Upper lobe of left lung (tissue), 6 donors: ENCODE measurements at places on chromosomes 2 and 18. TPM values are rescaled to one million over a fixed set of nuclear protein-coding genes. Genes with fewer than 3 reads are reported as not detected.

DNA sequence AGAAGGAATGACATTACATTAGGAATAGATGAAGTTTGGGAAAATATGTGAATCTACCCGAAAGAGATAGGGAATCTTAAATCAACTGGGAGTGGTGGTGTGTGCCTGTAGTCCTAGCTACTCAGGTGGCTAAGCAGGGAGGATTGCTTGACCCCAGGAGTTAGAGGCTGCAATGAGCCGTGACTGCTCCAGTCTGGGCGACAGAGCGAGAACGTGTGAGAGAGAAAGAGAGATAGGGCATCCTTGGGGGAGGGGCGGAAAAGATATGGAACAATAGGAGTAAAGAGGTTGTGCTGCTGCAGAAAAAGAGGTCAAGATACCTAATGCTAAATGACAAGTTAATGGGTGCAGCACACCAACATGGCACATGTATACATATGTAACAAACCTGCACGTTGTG is 47.1 kb upstream of the ADAM23 start:
- H3K36me3 ChIP-seq = no peaks in the 10 kb centered on the region
- no peak for DNase-seq
- H3K27me3 ChIP-seq = no peaks in the 10 kb centered on the region
- H3K27ac ChIP-seq = no peak overlapping the region
- no peaks in the 10 kb centered on the region for H3K4me1 ChIP-seq

GRCh38 chr2:31728406-31729064 is 147.8 kb upstream of the SRD5A2 start:
- no peak overlapping the region for H3K27ac ChIP-seq
- no peaks in the 10 kb centered on the region for H3K36me3 ChIP-seq
- no peak overlapping the region for H3K4me3 ChIP-seq
- DNase-seq = no peak
- H3K4me1 ChIP-seq = no peaks in the 10 kb centered on the region
- H3K27me3 ChIP-seq = no peaks in the 10 kb centered on the region

Gene TUBB8B
- not detected for total RNA-seq

Gene SNORC
- total RNA-seq = 1.5 TPM

- no peak overlapping the region for H3K4me3 ChIP-seq
- H3K27me3 ChIP-seq = no peaks in the 10 kb centered on the region
- H3K27ac ChIP-seq = no peak overlapping the region
These were observed 16.4 kb upstream of the THADA start for GRCh38 chr2:43611987-43612894.

GRCh38 chr2:234463626-234464290 is 33.1 kb downstream of the ARL4C start:
- H3K4me3 ChIP-seq = no peak overlapping the region
- no peaks in the 10 kb centered on the region for H3K4me1 ChIP-seq
- H3K36me3 ChIP-seq = no peaks in the 10 kb centered on the region
- H3K27me3 ChIP-seq = no peaks in the 10 kb centered on the region
